ENCODE measurements at places on chromosomes 2 and 18.

DNA sequence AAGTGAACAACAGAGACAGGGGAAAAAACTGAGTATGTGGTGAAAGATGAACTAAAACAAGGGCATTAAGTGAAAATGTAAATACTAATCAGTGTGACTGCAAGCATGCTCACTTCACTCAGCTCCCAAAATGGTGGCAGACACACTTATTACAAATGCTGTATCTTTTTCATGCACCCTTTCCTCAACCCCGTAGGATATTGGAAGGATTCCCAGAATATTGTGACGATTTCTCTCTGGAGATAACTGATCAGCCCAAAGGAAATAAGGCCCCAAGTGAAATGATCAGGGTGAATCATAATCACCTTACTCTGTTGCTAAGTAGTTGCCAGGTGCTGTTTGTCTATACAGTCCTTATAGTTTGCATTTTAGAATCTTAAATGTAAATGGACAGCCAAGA is 138.9 kb upstream of the IL1R2 start:
- no peak for DNase-seq

DNA sequence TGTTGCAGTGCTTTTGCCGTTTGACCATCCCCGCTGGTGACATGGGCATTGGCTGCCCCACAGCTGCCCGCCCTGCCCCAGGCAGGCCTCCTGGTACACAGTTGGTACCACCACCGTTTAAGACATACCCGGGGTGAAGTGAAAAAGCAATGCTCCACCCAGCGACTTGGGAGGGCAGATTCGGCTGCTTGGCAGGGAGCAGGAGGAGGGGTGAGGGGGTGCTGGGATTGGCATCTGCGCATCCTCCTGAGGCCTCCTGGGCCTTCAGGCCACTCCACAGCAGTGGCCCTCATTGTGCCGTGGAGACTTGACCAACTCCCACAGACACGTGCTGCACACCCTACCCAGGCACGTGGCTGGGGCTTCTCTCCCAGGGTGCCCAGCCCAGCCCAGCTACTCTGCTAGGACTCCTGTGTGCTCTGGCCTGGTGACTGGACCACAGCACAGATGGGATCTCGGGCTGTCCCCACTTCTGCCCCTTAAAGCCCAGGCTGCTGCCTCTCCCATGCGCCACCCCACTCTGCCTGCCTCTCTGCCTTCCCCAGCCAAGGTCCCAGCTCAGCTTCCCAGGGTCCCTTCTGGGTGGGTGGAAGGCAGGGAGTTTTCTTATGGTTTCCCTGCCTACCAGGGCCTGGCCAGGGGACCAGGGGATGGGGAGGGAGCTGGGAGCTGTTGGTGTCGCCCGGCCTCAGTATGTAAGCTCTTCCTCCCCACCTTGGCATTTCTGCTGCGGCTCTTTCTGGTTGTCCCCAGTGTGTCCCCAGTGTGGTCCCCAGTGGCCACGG is 157.0 kb upstream of the HS6ST1 start:
- DNase-seq = no peak

- no peak for DNase-seq
Measured at GRCh38 chr2:46954951-46955571, 39.5 kb upstream of the MCFD2 start.

DNA sequence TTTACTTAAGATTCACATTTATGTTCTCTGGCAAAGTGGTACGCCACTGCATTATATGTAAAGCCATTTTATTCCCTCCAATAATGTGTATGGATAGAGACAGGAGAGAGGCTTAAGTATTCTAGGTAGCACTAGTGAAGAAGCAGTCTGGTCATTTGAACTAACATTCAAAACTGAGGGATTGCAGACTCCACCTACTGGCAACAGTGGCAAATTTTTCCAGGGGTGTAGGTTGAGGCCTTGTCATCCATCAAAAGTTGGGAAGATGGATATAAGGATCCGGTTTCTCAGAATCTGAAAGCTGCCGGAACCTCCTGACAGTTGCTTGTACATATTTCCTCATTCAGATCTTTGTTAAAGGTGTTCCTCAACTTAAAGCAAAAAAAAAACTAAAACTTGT is 465.5 kb upstream of the FSHR start:
- no peak for DNase-seq

GRCh38 chr2:98036349-98037000 is 40.7 kb upstream of the TMEM131 start:
- DNase-seq = no peak

DNA sequence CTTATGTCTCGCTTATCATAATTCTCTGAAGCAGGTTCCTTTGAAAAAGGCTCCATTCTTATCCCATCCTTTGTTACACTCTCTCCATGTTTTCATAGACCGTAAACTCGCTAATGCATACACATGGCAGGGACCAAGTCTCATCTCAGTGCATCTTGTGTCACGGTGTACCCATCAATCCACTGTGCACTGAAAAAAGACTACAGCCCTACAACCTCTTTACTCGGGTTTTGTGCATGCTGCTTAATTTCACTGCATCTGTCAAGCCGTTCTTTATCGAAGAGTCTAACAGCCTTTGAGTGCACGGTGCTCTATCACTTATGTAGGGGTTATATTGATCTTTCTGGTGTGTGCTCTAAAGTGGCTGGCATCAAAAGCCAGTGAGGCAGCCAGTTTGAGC is 302.9 kb upstream of the ERBB4 start:
- no peak for DNase-seq

DNA sequence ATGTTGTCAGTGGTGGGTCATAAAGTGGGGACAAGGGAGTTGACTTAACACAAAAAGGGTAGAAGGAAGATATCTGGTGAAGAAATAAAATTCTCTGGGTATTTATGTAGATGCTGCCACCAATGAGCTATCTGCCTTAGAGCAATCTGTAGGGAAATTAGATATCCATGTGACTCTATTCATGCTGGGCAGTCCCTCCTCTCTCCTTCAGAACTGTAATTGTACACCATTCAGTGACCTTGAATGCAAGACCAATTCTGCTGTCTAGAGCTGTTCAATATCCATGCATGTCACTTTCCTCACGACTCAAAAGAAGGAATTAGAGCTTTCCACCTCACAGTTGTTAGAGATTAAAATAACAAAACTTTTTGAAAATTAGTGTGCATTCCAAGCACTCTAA is 28.6 kb upstream of the TDRD15 start:
- DNase-seq = no peak

DNA sequence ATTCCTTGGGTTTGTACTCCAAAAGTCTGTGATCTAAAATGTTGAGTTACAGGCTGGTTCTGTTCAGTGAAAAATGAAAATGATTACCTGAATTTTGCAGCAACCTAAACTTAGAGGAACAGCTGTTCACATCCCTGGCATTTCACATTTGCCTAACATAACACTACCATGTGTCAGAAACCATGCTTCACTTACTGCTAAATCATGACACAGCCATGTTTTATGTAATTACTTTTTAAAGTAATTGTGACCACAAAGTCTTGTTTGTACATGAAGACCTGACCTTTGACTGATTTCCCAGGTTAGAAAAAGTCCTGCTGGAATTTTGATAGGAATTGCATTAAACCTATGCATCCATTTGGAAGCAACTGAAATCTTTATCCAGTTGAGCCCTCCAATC is 79.1 kb downstream of the FAM168B start:
- peak; percentile 48 for DNase-seq

DNA sequence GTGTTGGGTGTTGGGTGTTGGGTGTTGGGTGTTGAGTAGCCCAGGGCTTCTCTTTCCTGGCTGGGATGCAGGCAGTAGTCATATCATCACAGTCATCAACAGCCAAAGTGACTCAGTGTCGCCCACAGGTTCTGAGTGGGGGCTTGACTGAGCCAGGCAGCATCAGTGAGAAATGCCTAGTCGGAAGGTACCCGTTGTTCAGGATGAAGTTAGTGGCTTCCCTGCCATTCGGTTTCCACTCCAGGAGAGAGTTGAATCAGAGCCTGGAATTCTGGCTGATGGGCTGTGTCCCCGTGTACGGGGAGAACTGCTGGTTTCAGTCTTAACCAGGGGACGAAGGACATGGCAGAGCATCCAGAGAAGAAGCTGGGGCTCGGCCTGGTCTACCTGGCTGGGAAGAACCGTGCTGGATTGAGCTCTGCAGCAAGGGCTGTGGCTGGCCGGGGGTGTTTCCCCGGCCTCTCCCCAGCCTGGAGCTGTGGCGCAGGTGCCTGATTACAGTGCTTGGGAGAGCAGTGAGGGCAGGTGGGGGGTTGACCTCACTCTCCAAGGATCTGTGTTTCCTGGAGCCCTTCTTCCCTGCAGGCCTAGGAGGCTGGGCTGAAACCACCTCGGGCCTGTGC is 49.4 kb downstream of the AGAP1 start:
- no peak for DNase-seq

- peak; percentile 73 for DNase-seq
Measured at GRCh38 chr18:31513189-31513935, 15.4 kb downstream of the DSG2 start.

- DNase-seq = no peak
Measured at GRCh38 chr2:193847130-193847529, 1652.4 kb upstream of the TMEFF2 start.

GRCh38 chr18:74546751-74547530 is 12.6 kb downstream of the CNDP1 start:
- no peak for DNase-seq

DNA sequence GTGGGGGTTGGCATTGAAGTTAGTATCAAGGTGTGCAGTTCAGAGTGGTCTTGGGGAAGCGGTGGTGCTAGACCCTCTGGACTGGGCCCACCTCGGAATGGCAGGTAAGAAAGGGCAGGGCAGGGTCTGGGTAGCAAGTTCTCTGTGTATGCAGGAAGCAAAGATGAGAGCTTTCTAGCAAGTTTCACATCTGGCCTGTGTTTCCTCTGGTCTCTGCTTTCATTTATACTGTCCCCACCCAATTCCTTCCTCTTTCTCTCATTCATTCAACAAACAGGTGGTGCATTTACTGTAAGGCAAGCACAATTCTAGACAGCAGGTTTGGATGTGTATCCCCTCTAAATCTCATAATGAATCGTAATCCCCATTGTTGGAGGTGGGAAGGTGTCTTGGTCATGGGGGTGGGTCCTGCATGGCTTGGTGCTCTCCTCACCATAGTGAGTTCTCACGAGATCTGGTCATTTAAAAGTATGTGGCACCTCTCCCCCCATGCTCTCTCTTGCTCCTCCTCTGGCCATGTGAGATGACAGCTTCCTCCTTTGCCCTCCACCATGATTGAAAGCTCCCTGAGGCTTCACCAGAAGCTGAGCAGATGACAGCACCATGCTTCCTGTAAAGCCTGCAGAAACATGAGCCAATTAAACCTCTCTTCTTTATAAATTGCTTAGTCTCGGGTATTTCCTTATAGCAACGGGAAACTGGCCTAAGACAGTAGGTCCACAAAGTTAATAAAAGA is 51.8 kb downstream of the PKDCC start:
- DNase-seq = no peak

- DNase-seq = no peak
Measured at GRCh38 chr2:186913870-186914269, 64.9 kb upstream of the ZSWIM2 start.

- DNase-seq = no peak
Measured at GRCh38 chr18:23468753-23469459, 15.8 kb downstream of the RIOK3 start.

GRCh38 chr2:133568172-133568571 is at the start of gene NCKAP5:
TSS of gene NCKAP5 (minus strand) at chr2:133568463. CDS start at chr2:133517526, 50,937 bp downstream.
- no peak for DNase-seq

DNA sequence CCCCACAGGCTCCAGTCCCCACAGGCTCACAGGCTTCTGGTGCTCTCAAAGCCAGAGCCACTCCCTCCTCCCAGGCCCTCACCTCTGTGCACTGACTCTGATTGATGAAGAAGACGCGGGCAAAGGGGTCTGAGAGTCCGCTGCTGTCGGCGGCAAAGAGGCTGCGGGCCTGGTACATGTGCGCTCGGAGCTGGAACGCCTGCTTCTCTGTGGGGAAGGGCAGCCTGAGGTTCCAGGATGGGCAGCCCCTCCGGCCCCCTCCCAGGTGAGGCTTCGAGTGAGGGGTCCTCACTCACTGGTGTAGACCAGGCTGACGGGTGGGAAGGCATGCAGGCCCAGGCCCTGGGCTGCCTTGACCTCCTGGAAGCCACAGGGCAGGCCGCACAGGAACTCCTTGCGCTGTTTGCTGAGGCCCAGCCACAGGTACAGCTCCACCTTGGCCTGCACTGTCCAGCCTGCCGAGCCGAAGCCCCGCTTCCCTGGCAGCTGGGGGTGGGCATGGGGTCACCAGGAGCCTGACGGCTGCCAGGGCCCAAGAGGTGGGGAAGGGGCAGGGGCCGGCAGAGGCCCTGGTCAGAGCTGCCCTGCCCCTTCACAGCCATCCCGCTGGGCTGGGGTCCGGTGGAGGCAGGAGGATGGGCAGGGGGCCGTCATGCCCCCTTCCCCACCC is 2.0 kb downstream of the OTOF start:
- DNase-seq = no peak

- DNase-seq = no peak
Measured at GRCh38 chr2:59390581-59390980, 1149.5 kb upstream of the FANCL start.

DNA sequence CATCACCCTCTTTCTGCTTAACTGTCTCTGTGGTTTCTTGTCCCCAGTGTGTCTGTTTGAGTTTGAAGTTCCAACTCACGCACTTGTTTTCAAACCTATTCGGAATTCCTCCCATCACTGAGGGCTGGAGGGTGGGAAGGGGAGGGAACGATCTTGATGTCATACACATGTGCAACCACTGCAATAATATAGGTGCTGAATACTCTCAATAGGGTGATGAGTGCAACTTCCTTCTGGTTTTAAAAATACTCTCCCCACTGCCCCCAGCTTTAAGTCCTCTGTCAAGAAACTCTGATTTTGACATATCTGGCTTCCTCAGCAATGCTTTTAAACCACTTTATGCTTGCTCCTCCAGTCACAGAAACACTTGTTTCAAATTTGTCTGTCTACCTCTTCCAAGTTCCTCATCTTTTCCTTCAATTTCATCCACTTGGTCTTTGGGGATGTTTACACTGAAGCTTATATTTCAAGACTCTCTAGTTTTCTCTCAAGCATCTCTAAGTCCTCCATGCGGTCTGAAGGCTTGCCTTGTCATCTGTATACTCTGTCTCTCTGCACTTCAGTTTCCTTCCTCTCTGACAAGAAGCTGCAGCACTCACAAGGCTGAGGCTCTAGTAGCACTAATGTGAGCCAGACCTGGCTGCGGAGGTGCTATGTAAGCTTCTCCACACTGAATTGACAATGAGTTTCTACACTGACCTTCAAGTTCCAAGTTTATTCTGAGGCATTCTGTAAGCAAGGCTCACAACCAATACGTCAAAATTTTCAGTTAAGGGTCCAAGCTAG is 422.3 kb downstream of the ZEB2 start:
- DNase-seq = no peak

DNA sequence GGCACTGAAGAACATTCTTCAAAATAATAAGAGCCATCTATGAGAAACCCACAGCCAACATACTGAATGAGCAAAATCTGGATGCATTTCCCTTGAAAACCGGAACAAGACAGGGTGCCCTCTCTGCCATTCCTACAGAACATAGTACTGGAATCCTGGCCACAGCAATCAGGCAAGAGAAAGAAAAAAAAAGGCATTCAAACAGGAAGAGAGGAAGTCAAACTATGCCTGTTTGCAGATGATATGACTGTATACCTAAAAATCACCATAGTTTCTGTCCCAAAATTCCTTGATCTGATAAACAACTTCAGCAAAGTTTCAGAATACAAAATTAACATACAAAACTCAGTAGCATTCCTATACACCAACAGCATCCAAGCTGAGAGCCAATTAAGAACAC is 119.5 kb upstream of the PARD3B start:
- DNase-seq = no peak

Measured in epithelial cell of prostate (primary cell).